ENCODE measurements at places on chromosomes 11 and 22. TPM values are rescaled to one million over a fixed set of nuclear protein-coding genes. Genes with fewer than 3 reads are reported as not detected.
A peak's percentile ranks its signal among the peaks of the same experiment; 100 is the strongest.

- no peak for DNase-seq
Observed at GRCh38 chr11:87961606-87962005, 213.6 kb downstream of the RAB38 start.

- no peak for DNase-seq
Observed at GRCh38 chr11:45181889-45182550, 35.6 kb downstream of the PRDM11 start.

Gene KCNQ1
- total RNA-seq, result 0.19 TPM

Gene OR5P2
- total RNA-seq, result not detected

DNA sequence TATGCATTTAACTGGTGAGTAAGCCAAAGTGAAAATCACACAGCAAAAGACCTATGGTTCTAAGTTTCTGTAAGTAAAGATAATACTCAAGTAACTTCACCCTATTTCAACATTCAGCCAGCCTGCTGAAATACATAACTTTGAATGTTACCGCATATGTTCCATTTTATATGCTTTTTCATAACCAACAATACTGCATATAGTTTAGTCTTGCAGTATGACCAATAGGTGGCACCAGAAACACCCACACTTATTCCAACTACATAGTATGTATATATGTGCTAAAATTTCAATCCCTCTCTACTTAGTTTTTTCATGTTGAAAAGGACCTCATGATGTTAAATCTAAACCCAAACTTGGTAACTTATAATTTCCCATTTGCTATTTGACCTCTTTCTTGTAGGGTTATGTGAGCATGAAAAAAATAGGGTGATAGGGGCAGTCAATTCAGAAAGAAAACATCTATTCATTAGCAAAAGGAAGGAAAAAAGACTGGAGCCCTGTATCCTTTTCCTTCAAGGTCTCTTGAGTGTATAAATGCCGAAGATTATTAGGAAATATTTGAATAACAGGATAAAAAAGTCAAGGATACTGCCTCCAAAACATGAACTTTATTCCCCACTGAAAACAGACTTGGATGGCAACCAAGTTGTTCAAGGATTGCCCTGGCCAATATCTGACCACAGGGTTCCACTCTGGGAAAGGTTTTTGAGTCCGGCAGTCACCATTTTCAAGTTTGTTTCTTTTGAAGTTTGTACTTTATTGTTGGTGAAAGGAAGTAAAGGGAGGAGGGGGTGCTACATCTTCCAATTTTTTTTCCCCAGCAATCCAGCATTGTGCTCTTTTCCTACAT, 23.8 kb upstream of the FZD4 start:
- DNase-seq, result no peak

Gene ZNF215
- total RNA-seq, result 1.5 TPM

GRCh38 chr11:61715867-61716266, 35.7 kb downstream of the DAGLA start:
- no peak for DNase-seq

DNA sequence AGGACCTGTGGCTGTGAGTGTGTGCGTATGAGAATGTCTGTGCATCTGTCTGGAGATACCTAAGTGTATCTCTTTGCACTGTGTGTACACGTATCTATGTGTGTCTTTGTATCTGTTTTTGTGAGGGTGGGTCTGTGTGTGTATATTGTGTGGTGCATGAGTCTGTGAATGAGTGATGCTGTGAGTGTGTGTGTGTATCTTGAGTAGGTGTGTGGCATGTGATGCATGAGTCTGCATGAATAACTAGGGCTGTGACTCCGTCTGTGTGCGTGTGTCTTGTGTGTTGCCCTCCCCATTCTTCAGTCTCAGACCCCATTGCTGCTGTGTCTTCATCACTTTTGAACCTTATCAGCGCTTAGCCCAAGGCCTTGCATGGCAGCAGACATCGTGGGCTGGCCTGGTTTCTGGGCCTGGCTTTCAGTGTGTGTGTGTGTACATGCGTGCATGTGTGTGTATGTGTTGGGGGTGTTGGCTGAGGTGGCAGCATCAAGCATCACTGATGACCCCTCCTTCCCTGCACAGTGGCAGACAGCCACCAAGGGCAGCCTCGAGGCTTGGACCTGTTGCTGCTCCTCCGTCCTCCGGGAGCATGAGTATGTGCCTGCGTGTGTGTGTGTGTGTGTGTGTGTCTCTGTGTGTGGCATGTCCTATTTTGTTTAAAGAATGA, 1.4 kb downstream of the SGSM1 start:
- DNase-seq, result no peak

Gene GP1BB
- total RNA-seq, result not detected

- DNase-seq, result no peak
Observed at GRCh38 chr22:26958378-26958777, 301.0 kb downstream of the MIAT start.

DNA sequence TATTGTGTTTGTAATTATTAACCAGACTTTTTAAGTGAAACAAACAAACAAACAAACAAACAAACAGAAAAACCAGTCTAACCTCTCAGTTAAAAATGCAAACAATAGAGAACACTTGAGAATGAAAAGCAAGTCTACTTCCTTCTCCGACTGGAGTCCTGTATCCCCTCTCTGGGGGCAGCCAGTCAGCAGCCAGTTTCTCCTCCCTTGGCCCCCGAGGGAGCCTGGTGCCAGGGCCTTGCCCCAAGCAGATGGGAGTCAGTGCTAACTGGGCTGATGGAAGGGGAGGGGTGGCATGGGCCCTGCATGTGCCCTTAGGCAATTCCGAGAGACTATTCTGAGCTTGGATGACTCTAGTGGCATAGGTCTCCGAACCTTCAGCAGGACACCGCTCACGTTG, 137.2 kb downstream of the GRIK4 start:
- peak; percentile 5 for DNase-seq

Gene MYBPC3
- total RNA-seq, result not detected

Gene LAMTOR1
- total RNA-seq, result 66.9 TPM

All from natural killer cell treated with Interleukin-12 subunit alpha and Interleukin-12 subunit beta and Interleukin-15 and Interleukin-18, amount 100 ng/mL, for 72 hours (primary cell).